T-helper 17 cell (primary cell): ENCODE measurements at places on chromosomes 3 and 15.

GRCh38 chr3:101810022-101810418 is 31.0 kb downstream of the NXPE3 start:
- DNase-seq: no peak

DNA sequence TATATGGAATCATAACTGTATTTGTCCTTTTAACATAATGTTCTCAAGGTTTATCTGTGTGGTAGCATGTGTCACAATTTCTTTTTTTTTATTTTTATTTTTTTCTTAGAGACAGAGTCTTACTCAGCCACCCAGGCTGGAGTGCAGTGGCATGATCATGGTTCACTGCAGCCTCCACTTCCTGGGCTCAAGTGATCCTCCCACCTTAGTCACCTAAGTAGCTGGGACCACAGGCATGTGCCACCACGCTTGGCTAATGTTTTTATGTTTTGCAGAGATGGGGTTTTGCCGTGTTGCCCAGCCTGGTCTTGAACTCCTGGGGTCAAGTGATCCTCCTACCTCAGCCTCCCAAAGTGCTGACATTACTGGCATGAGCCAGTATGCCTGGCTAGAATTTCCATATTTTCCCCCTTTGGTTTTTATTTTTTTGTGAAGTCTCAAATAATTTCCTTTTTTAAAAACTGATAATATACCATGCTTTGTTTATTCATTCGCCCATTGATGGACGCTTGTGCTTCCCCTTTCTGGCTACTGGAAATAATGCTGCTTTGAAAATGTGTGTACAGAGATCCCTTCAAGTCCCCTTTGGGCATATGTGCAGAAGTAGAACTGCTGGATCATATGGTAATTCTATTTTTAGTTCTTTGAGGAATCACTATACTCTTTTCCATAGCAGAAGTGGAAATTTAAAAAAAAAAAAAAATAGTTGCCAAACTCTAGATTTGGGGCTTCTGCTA is 28.4 kb downstream of the TMEM40 start:
- DNase-seq: no peak

DNA sequence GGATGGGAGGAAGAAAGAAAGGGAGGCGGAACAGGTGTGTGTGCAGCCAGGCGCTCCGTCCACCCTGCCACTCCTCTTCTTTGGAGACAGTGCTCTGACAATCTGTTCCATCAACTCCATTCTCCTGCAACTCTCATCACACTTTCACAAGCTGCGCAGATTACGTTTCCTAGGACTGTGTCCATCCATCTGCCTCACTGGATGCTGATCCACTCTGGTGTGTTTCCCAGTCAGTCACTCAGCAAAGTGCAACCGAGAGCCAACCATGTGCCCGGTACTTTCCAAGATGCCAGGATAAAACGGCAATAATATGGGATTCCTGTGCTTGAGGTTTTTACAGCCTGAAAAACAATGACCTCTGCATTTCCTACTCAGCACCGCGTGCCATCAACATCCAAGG is 59.6 kb downstream of the SLC12A8 start:
- DNase-seq: no peak

GRCh38 chr3:21449738-21450137 is 301.3 kb downstream of the ZNF385D start:
- DNase-seq: no peak
